ENCODE measurements at places on chromosomes 2 and 18.

DNA sequence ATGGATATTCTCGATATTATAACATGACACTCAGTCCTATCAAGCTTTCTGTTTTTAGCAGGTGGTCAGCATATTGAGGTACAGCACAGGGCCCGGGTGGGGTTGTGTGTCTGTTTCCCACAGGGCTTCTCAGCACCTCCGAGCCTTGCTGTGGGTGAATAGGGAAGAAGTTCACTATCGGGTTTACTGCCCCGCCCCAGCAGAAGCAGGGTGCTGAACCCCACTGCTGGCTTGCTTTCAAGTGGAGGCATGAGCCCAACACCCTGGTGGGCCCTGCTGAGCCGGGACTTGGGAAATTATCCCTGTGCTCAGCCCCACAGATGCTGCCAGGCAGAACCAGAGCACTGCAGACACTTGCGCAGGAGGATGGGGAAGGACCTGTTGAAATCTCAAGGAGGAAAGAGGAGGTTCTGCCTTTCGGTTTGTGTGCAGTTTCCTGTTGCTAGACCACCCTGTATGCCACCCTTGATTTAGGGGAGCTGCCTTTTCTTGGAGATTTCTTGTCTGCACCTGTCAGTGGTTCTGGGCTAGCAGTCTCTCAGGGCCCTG lies 270.3 kb upstream of the SALL3 start:
- no peak for DNase-seq

DNA sequence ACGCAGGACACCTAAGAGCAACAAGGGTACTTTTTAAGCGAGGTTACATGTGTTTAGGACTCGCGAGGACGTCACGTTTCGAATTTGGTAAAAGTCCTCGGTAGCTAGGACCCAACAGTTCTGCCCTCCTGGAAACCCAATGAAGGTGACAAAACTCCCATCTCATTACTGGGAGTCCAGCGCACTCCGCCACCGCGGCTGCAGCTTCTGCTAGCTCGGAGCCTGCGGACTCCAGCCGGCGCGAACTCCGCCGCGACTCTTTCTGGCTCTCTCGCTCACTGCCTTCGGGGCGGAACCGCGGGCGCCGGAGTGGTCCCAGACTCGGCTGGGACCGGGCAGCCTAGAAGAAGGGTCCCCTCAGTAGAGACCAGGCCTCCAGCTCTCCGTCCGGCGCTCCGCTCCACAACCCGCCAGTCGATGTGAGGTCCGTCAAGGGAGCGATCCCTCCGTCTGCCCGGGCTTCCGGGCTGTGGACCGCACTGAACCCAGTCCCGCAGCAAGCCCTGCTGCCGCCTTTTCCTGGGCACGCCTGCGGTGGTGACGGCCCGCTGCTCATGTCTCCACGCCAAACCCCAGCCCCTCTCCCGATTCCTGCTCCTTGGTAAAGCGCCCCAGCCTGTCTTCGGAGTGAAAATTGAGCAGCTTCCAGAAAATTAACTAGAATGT lies 3.0 kb upstream of the OSR1 start:
- no peak for DNase-seq

DNA sequence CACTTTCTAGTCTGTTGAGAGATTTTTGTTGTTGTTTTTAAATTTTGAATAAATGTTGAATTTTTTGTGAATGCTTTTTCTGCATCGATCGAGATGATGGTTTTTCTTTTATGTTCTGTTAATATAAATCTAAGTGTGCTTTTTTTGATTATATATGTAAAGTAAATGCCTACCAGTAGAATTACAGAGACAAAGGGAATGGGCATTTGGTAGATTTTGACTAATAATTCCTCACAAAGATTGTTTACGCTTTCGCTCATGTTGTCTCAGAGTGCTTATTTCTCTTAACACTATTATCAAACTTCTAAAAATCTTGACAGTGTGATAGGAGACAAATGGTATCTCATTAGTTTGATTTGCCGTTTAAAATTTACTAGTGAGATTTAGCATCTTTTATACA lies 3.7 kb downstream of the MYO3B start:
- DNase-seq = no peak

DNA sequence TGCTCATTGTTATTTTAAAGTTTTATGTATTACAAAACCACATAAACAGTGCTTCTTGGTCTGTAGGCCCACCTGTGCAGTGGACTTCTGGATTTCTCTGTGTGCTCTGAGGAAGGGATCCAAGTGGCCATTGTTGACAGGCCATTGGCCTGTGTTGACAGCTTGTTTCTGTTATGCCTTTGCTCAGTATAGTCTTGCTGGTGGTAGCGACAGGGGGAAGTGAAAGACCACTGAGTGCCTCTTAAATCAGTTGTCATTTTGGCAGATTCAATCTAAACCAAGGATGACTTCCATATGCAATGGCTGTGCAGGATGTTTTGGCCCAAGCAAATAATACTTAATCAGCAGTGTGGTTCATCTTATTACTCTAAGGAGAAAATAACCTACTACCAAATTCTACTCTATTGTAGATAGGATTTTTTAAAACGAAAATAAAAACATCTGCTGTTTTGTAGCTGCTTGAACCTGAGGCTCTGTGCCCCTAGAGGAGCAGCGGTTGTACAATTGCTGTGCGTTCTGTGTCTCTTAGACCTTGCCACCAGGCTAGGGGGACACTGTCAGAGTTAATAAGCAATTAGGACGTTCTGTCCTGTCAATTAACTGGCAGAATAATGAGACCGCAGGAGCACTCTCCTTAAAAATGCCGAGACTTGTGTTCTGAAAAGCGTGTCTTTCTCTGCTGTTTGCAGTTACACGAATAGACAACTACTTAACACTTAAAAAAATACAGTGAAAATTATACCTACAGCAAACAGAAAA lies 108.2 kb downstream of the RHBDD1 start:
- no peak for DNase-seq

GRCh38 chr2:11582862-11583752 lies 49.3 kb downstream of the GREB1 start:
- no peak for DNase-seq

DNA sequence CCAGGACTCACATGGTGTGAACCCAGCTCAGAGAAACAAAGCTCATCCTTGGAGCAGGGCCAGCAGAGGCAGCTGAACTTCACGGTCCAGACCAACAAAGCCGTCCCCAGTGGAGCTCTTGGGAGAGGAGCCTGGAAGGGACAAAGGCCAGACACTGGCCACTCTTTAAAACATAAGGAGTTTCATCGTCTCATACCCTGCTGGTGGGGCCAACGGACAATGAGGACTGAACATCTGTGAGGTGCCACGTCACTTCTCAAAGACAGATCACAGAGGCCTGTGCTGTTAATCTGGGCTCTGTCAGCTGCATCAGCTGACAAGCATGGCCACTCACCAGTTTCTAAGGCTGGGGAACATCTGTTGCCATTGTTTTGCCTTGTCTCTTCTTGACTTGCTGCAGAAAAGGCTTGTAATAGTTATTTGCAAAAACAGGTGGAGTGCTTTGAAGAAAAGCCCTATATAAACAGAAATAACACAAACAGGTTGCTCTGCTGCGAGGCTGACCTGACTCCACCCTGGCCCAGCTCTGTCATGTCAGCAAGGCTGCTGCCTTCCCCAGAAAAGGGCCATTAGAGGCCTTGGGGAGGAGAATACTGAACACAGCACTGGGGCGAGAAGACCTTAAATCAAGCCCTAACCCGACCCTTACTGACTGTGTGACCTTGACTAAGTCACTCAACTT lies 68.1 kb upstream of the DAPL1 start:
- no peak for DNase-seq

DNA sequence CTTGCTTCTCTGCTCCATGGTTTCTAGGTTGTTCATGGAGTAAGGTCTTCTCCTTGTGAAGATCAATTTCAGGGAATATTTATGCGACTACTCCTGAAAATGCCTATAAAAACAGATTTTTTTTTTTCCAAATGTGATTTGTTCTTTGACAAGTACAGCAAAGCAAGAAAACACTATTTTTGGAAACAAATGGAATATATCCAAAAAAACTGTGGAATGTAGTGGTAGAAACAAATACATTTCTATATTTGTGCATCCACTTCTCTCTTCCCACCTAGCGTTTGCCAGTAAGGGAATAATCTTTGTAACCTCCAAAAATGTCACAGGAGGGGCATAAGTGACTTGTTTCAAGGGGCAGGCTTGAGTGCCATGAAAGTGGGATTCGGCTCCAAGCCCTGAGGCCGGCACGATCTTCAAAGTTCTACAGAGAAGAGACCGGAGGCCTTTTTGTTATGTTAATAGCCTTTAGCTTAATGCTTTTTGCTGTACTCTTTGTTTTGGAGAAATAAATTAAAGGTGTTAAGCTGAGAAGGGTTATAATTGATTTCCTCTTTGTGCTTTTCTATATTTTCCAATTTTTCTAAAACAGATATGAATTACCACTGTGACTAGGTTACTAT lies 200.6 kb downstream of the NRP2 start:
- no peak for DNase-seq

DNA sequence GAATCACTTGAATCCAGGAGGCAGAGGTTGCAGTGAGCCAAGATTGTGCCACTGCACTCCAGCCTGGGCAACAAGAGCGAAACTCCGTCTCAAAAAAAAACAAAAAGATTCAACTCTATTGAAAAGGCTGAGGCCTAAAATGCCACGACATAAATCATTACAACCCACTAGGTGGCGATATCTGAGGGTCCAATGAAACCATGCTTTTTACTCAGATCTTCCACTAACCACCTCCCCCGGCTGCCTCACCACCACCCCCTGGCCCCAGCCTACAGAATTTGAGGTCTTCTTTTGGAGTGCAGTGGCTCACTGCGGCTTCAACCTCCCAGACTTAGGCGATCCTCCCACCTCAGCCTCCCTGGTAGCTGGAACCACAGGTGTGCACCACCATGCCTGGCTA lies 57.5 kb downstream of the AP1S3 start:
- no peak for DNase-seq

DNA sequence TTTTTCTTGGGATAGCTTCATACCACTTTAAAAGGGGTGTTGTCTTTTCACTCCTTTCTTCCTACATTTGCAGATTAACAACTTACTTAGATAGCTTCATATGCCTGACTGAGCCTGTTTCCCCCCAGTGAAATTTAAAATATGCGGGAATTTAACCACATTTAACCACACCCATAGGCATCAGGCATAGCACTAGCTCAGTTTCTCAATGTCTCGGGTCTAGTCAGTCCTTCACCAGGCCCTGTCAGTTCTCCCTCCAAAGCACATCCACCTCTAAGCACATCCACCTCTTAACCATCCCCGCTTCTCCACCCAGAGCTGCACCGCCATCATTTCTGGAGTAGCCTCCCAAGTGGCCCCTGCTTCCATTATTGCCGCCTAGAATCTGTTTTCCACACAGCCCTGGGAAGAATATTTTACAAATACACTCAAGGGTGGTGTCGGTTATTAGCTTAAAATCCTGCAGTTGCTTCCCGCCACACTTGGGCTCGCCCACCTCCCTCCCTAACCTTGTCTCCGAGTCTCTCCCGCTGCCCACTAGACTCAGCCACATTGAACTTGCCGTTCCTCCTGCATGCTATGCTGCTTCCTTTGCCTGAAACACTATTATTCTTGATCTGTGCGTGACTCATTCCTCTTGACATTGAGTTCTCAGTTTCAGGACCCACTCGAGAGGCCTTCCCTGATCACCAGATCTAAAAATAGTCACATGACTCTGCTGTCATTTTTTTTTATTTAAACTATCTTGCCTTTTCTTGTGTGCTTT lies 68.3 kb downstream of the SPTBN1 start:
- no peak for DNase-seq

DNA sequence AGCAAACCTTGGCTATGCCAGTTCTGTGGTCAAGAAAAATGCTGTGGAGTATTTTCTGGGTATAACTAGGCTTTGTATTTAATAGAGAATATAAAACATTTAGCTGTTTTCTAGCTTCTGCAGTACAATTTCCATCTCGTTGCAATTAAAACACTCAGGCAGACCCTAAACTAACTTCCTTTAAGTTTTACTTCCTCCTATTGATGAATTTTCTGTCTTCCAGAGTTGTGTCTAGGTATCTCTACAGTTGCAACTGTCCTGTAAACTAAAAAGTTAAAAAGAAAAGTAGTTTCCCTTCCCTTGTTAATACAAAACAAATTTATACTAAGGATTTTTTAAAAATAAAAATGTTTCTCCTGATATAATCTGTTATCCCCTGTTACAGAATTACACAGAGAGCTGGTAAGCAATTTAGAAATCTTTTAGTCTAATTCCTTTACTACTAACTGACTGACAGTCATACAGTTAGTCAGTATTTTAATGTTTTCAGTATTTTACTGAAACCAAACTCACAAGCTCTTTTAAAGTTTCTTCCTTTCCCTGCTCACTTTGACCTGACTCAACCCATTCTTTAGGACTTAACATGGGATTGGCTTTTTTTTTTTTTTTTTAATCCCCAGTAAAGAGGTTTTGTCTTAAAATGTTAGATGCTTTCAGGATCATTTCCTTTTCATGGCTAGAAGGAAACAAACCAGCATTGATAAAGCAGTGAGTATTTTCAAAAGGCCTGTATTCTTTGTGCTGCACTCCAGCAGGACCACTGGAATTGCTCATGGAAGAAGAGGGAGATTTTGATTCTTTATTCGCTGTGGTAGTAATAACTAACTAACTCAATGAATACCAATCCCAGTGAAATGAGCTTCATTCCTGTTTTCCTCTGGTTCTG lies 22.9 kb downstream of the ITGAV start:
- no peak for DNase-seq

DNA sequence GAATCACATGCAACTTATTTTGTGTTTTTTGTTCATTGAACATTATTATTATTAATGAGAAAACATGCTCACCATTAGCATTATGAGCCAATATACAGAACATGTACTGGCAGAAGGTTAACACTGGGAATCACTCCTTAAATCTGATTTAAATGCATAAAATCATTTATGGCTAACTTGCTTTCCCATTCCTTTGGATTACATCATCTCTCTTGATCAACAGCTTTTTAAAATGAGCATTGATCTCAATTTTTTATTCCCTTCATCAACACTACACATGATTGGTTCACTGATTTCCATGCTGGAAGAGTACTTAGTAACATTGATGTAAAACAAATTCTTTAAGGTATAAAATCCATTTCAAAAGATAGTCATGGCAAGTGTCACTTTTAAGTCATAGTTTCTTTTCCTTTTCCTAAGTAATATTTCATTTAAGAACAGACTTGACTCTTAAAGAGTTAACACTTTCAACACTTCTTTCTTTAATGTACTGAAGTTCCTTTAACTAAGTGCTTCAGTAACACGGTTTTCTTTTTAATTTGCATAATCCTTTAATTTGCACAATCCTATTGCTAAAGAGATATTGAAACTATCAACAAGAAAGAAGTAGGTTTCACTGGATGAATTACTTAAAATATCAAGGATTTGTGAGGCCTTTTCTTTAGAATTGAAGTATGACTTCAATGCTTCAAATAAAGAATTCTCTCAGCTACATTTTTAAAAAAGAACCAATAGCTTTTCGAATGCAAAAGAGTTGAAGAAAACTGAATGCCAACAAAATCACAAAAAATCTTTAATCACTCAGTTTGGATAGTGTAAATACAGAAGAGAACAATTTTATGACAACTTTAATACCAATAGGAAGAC lies 24.9 kb upstream of the BUB1 start:
- no peak for DNase-seq

- no peak for DNase-seq
These were observed 7.4 kb upstream of the TEX261 start for GRCh38 chr2:71001981-71002570.

Measured in epithelial cell of prostate (primary cell).